H1 (cell line): ENCODE measurements at places on chromosomes 13 and 19.

- no peak for DNase-seq
Measured at GRCh38 chr13:101467415-101467814, 14.9 kb downstream of the ITGBL1 start.

DNA sequence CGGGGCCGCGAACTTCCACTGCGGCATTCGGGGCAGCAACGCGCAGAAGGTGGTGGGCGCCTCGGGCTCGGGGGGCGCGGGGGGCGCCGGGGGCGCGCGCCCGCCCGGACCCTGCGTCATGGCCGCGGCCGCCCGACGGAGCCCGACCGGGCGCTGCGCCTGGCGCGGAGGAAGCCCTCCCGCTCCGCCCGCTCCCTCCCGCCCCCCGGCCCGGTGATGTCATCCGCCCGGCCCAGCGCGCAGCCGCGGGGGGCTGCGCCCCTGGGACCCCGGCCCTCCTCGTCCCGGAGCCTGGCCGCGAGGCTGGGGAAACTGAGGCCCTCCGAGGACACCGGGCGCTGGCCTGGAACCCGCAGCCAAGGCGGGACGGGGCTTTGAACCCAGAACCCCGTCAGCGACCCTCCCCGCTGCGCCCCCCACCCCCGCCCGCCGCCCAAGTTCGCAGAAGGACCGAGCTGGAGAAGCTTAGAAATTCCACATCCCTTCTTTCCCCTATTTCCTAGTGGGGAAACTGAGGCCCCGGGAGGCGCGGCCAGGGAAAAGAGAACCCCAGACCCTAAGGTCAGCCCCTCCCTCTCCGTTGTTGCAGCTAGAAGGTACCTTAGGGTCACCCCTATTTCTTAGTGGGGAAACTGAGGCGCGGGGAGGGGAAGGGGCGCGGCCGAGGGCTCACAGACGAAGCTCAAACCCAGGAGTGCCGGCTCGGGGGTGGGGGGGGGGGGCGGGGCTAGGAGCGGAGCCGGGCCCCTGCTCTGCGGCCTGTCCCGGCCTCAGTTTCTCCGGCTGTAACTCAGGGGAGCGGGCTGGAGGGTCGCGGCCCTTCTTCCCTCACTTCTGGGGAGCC lies at the start of gene SHC2:
Gene SHC2, minus strand, starts transcription at position 157 of the 844 bp plus-strand sequence. Its CDS starts 37 bp downstream, at position 120.
- no peak for DNase-seq

DNA sequence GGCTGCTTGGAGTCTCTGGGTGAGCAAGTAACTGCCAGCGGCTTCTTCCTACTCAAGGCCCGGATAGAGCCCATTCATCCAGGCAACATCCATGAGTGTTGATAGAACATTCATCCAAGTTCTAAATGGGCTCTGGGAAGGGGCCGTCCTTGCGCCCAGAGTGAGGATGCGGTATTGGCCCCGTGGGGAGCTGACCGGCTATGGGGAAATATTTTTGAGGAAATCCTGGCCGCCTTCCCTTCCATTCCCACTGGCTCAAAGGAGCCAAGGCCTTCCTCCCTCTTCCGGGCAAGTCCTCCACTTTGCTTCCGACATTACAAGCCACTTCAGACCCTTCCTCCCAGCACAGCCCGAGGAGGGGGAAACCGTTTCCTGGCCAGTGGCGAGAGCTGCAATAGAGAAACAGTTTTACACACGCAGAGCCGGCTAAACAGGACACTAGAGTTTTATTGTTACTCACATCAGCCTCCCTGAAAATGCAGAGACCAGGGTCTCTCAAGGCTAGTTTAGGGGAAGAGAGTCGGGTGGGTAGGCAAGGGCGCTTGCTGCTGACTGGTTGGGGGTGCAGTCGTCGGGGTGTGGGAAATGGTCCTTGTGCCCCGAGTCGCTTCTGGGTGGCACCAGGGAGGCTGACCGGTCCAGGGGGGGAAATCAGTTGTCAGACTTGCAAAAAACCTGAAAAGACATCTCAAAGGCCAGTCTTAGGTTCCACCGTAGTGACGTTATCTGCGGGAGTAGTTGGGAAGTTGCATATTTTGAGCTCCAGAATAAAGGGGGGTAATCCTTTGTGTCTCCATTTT lies 37.5 kb downstream of the C13orf46 start:
- DNase-seq: no peak

DNA sequence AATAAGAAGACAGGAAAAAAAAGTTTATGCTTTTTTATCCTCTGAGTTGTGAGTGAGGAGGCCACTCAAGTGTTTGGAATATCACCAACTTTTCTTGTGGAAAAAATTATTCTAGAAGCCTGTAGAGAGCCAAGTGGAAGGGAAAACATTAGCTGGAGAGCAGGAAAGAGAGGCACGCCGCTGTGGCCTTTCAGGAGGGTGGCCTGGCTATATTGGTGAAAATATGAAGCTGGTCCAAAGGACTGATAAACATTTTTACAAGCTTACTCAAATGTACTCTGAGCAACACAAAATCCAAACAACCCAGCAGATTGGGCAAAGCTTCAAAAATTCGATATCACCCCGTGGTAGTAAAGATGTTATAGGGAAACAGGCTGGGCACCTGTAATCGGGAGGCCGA lies 2.3 kb upstream of the EIF3G start:
- no peak for DNase-seq

DNA sequence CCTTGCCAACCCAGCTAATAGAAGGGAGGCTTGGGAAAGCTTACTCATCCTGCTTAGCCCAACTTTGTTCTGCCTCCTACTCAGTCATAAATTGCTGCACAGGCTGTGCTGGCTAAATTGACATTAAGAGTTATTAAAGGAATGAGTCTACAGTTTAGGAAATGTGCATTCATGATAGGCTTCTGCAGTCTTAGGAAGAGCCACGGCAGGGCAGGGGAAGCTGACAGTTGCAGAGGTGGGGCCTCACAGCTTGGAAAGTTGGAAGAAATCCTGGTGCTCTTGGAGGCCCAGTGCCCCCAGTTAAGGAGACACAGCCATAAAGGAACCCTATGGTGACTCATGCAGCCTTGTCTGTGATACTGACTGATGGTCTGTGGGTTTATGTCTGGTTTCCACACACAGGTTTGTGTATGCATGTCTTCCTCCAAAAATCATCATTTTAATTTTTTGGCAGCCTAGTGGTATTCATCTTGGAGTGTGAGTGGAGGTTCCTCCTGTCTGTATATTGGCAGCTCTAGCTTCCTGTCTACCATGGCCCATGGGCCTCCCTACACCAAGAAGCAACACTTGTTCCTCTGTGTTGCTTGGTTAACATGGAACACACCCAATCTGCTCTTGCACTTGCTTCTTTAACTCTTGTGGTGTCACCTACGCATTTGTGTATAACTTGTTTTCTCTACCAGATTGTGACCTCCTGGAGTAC lies 135.0 kb upstream of the KL start:
- DNase-seq: no peak

GRCh38 chr19:808423-808775 lies 11.1 kb downstream of the PTBP1 start:
- no peak for DNase-seq

GRCh38 chr13:21556051-21556450 lies 47.9 kb downstream of the MICU2 start:
- no peak for DNase-seq

GRCh38 chr19:28960986-28961705 lies 251.8 kb downstream of the UQCRFS1 start:
- no peak for DNase-seq

- DNase-seq: no peak
Measured at GRCh38 chr19:2040647-2041432, 10.2 kb downstream of the MKNK2 start.

GRCh38 chr19:5624018-5624663 lies 1.3 kb downstream of the SAFB start:
- DNase-seq: no peak

DNA sequence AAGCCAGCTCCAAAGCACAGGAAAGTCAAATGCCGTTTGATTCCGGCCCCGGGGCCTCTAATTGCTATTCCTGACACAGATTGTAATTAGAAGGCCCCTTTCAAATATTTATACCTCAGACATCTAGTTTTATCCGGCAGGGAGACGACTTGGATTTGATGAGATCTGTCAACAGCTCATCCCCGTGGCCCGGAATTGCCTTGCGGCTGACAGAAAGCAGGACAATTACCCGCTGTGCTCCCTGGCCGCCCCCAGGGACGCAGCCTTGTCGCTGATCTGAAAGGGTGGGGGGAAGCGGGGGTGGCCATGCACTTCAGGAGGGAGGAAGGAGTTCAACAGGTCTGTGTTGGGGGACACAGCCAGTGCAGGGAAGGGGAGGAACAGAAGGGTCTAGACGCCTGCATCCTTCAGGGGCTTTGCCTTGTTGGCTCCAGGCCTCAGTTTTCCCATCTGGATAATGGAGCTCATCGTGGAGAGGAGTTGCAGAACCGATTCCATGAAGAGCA lies 1.8 kb upstream of the SHD start:
- DNase-seq: no peak

GRCh38 chr19:46460055-46460454 lies 11.3 kb downstream of the PNMA8A start:
- no peak for DNase-seq
